ENCODE measurements at places on chromosomes 6 and 20.

DNA sequence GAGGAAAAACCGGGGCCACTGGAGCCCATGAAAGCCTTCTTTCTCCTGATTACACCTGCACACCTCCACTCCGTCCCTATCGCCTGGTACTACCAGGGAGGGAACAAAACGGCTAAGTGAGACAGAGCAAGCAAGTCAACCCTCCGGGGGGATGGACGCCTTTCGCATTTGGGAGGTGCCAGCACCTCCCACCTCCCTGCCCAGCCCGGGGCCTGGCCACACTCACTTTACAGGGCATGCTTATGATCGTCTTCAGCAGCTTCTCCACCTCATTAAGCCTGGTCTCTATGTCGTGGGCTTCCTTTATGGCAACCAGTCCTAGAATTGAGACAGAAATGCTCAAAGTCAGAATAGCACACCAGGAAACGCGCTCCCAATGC, 13.7 kb downstream of the PXDC1 start:
- DNase-seq = no peak

- peak; percentile 98 for DNase-seq
Observed at GRCh38 chr6:24774696-24775519, at the start of gene GMNN. GMNN (plus strand) TSS chr6:24774937; CDS start chr6:24777247, 2,310 bp downstream.

DNA sequence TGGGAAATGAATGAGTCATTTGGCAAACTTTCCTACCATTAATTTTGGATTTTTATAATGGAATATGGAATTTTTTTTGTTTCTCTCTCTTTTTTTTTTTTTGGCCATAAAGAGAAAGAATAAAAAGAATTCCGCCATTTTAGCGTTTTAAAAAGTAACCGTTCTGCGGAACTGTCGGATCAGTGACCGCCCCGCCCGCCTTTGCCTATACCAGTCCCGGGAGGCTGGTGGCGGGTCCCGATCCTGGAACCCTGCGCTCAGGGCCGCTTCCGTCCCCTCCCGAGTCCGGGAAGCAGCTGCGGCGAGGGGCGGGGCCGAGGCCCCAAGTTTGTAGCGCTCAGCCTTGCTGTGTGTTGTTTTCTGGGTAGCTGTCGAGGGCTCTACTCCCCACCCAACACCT, 609 bp downstream of the L3MBTL1 start:
- no peak for DNase-seq

GRCh38 chr20:1274485-1275311, 8.6 kb downstream of the SNPH start:
- no peak for DNase-seq

DNA sequence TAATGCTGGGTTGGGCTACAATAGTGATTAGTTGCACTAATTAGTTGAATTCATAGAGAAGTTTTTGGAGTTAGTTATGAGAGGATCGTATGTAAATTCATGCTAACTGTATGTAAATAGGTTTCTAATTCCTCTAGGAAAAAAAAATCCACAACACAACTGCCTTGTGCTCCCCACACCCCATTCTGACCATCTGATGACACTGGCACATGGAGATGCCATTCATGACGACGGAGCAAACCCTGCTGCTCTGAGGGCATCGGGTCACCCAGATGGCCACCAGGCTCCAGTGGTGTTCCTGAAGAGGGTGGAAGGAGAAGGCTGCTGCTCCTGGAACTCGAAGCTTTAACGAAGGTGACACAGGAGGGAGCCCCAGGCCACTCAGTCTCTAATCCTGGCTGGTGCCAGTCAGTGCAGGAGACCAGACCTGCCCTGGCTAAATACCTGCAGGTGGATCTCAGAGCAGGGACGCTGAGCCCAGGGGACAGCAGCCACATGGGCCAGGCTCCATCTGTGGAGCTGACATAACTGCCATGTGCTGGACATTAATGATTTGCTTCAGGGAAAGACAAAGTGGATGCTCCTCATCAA, 90.3 kb downstream of the FAM50B start:
- no peak for DNase-seq

DNA sequence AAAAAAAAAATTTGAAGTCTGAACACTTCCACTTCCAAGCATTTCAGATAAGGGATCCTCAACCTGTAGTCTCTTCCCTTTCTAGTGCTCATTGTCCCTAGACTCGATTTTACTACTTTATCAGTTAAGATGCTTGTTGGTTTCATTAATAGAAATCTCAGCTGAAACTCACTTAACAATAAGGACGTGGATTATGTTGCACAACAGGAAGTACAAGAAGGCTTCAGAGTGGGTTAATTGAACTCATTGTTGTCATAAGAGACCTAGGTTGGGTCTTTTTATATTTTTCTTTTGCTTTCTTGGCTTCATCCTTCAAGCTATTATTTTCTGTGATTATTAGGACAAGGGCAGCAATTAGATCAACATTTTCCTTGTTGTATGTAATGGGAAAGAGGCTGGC, 175.2 kb downstream of the CDKAL1 start:
- DNase-seq = no peak

DNA sequence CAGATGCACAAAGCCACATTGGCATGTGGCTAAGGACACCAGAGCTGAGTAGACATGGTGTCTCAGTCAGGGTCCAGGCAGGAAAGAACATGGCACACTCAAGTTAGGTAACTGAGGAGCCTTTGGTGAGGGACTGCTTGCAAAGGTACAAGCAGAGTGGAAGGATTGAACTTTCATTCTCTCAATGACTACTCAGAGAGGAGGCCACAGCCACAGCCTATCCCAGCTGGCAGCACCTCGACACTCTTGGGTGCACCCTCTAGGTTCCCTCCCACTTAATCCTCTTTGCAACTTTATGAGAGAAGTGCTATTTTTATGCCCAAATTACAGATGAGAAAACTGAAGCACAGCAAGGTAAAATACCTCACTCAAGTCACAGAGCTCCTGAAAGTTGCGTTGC, 73.4 kb downstream of the ISM1 start:
- no peak for DNase-seq

DNA sequence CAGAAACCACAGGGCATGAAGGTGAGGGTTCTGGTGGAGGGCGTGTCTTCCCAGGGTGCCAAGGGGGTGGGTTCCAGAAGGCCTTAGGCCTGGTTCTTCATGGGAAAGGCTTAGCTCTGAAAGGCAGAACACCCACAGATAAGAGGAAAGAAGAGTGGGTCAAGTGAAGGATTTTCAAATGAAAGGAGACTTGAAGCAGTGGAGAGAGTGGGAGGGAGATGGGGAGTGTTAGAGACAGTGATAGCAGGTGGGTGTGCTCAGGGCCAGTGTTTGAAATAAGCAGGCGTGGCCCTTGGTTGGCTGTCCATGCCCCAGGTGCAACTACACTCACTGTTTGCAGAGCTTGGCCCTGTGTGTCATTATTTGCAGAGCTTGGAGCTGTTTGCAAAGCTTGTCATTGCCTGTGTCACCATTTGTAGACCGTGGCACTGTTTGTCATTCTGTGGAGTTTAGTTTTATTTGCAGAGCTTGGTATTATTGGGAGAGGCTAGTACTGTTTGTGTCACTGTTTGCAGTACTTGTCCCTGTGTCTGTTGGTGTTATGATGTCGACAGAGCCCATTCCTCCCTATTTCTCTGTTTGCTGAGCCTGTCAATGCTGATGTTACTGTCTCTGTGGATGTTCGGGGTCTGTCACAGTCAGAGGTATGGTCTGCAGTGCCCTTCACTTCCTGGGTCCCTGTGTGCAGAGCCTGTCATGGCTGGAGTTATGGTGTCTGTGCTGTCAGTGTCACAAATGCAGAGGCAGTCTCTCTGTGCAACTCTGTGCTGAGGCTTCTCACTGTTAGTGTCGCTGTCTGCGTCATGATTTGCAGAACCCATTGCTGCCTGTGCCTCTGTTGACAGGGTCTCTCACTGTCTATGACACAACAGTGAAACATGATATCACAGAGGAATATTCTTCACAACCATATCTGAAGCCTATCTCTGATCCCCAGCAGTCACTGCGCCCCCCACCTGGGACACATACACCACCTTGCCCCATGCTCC, 127.7 kb upstream of the LRFN2 start:
- DNase-seq = no peak

- peak; percentile 61 for DNase-seq
Observed at GRCh38 chr20:60210779-60211617, 252.8 kb downstream of the CDH26 start.
